ENCODE measurements at places on chromosomes 3 and 15.

GRCh38 chr15:39195961-39196486 is 384.9 kb upstream of the THBS1 start:
- no peak for DNase-seq

DNA sequence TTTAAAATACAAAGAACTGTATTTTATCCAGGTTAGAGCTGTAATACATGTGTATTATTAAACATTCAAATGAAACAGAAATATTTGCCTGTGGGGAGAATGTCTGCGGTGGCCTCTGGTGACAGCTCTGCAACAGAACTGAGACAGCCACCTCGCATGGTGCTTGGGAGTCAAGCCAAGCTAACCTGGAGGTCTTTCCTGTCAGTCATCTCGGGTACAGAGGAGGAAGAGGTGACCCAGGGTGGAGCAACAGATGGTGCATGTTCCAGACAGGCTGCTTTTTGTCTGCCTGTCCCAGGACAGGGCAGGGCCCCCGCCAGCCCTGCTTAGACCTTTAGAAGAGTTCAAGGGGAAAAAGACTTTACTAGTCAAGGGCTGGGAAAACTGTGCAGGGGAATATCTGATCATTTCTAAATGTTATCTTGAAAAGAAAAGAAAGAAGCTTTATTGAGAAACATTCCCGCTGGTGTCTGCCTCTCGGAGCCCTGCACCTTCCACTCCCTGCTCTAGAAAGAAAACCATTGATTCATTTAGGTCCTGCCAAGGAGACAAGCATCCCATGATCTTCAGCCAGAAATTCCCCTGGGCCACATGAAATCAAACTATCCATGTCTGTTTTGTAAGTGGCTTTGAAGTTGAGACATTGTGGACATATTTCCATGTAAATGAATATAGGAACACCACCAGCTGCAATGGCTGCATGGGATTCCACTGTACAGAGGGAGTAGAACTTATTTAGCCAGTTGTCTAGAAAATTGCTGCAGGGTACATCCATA is 5.5 kb upstream of the NR2E3 start:
- no peak for DNase-seq

GRCh38 chr3:45409369-45409768 is 21.0 kb downstream of the LARS2 start:
- no peak for DNase-seq

- no peak for DNase-seq
Measured at GRCh38 chr3:166634091-166634746, 745.9 kb downstream of the ZBBX start.

DNA sequence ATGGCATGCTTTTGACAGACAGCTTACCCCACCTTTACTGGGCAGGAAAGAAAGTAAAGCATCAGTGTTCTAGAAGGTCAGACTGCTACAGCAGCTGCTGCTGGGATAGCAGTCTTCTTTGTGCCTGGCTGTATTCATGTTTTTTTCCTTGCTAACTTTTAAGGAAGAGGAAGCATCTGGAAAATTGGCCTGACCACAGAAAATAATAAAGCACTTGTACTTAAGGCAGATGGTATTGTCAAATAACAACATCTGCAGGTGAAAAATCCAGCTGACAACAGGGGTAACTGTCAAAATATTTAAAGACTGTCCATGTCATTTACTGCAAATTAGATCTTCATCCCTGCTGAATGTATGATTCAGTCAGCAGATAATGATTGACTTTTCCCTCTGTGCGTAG is 229.0 kb downstream of the OXSM start:
- DNase-seq = no peak

GRCh38 chr15:60536314-60536713 is 57.4 kb upstream of the ICE2 start:
- no peak for DNase-seq

DNA sequence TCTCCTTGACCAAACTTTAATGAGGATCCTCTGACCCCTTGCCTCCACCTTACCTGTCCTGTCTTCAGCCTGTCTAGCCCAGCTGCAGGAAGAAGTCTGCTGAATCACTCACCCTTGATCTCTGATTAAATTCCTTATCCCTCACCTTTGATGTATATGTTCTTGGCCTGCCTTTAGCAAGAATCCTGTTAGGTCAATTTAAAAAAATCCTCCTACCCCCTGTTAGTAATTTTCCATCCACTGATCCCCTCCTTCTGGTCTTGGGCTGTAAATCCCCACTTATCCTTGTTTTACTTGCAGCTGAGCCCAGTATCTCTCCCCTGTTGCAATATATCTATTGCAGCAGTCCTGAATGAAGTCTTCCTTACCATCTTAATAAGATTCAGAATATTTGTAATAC is 39.0 kb downstream of the MYH15 start:
- no peak for DNase-seq

- DNase-seq = peak; percentile 43
Measured at GRCh38 chr3:196639483-196640296, at the start of gene NRROS. Gene NRROS (plus strand): TSS chr3:196639694. CDS start chr3:196654540, 14,846 bp downstream.

GRCh38 chr3:134485075-134485717 is 589 bp downstream of the ANAPC13 start:
- DNase-seq = no peak

DNA sequence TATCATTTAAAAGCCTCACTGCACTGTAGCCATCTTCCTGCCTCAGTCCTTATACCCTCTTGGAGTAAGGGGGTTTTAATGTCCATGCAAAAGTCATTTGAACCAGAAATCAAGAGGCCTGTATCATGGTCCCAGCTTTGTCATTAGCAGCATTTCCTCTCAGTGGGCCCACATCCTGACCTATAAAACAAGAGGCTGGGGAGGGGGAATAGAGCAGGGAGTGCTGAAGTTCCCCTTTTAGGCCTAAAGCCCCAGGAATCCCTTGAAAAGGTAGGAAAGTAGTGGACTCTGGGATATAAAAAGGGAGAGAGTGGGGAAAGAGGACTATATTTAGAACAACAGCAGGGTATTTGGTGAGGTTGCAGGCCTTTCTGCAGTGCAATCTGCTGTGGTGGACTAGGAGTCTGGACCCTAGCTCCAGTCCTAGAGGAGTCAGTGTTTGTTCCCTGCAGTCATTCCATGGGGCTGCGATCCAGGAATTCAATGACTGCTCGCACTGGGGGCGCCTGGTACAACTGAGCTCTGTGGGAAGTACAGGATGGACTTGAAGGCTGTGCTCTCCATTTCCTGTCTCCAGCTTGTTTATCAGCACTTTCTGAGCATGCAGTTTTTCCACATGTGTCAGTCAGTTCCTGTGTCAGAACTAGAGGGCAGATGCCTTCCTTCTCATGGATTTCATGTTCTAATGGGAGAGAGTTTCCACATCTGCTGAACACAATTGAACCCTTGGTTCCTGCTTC is 46.8 kb downstream of the PDHB start:
- DNase-seq = no peak

DNA sequence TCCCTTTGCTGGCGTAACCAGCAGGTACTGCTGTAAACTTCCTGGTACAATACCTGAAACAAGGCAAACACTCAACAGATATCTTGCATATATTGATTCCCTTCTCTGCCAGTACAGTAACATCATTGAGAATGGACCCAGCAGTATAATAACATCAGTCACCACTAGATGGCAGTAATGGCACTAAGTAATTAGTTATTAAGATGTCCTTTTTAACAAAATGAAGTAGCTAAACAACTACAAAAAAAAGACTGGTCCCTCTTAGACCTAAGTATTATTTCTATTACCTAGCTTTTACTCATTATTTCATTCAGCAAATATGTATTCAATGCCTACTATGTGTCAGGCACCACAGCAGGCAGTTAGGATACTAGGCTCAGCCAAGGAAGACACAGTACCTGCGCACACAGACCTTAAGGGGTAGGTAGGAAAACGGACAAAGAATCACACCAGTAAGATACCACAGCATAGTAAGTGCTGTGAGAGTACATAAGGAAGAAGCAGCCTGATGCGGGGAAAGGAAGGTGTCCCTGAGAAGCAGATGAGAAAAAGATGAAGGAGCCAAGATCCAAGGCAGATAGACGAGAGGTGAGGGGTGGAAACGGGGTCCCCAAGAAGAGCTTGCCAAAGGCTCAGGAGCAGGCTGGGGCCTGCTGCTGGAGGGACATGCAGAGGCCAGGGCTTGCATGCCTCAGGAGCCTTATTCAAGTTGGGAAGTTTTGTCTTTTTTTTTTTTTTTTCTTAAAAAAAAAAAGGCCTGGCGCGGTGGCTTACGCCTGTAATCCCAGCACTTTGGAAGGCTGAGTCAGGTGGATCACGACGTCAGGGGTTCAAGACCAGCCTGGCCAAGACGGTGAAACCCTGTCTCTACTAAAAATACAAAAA is 102.7 kb upstream of the CHD2 start:
- no peak for DNase-seq

GRCh38 chr3:193829781-193830180 is 236.8 kb downstream of the OPA1 start:
- DNase-seq = no peak

DNA sequence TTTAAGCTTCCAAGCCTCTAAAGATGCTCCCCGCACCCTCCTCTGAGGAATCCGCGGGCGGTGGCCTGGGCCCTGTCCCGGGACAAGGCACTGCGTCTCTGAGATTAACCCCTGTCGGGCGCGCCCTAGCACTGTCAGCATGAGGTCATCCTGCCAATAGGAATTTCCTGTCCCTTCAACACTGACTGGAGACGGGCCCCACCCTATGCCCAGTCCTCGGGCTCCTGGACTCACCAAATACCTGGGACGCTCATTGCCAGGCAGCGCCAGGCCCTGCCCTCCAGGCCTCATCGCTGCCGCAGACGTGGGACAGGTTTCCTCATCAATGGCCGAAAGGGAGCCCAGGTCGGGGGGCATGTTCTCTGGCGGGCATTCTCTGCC is 67.6 kb upstream of the SH3GL3 start:
- DNase-seq = no peak

DNA sequence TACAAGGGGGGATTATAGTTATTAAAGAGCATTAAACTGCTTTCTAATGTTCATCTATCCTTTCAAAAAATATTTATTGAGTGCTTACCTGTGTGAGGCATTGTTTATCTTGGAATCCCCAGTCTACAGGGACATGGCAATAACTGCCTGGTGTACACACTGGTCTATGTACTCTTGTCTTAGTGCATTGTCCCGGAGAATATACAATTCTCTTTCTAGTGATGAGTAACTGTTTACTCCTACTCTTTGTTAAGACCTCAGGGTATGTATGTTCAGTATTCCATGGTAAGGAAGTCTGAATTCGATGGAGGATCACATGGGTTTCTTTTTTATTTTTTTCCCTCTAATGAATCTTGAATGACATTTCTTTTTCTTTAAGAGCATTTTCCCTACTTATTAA is 772.4 kb upstream of the NR2F2 start:
- no peak for DNase-seq

GRCh38 chr15:26807517-26808427 is 34.9 kb upstream of the GABRB3 start:
- no peak for DNase-seq

- no peak for DNase-seq
Measured at GRCh38 chr3:177589911-177590381, 392.7 kb upstream of the TBL1XR1 start.

- DNase-seq = no peak
Measured at GRCh38 chr3:83093222-83093572, 1331.8 kb upstream of the GBE1 start.

GRCh38 chr3:161879470-161879869 is 382.9 kb downstream of the OTOL1 start:
- DNase-seq = no peak

- DNase-seq = no peak
Measured at GRCh38 chr3:11385326-11385725, 113.1 kb downstream of the ATG7 start.

DNA sequence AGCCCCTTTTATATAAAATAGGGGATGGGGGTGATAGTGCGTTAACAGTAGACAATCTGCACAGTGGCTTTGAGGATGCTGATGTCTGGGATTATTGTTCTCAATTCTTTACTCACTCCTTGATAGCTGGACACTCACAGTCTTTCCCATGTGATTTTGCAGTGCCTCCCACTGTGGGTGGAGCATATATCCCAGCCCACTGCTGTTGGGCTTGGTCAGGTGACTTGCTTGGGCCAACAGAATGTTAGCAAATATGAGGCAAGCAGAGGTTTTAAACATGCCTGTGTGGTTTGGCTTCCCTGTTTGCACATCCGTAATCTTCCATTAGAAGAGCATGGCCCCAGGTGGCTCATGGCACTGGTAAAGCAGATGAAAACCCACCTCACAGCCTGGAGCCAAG is 46.5 kb downstream of the CPA3 start:
- no peak for DNase-seq

DNA sequence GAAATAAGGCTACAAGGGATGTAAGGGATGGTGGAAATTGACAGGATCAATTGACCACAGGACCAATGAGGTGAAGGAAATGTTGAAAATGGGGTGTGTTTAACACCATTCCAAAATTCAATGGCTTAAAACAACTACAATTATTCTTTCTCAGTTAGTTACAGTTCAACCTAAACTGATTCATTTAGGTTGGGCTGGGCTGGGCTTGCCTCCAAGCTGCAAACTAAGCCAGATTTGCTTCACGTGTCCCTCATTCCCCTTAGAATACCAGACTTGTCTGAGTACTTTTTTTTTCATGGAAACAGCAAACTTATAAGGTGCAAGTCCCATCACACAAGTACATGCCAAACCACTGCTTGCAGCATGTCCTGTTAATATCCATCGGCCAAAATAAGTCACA is 280.1 kb downstream of the NEK10 start:
- no peak for DNase-seq

DNA sequence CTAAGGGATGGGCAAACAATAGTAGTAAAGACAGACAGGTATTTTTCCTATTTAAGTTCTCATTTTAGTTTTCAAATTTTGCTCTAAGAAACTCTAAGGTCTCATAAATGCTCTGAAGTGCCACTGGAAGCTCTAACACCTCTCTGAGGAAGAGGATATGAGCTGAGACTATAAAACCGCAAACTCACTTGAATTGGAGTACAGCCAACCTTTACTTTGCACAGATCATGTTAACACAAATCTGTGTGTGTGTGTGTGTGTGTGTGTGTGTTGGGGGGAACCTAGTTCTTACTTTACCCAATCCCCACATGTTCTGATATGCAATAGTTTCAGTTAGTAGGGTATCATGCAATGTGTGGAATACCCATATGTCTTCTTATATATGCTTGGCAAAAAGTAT is 446.8 kb downstream of the CHL1 start:
- DNase-seq = no peak

GRCh38 chr3:56796202-56796601 is 5.5 kb downstream of the ARHGEF3 start:
- DNase-seq = no peak

GRCh38 chr3:129672412-129672811 is 65.9 kb upstream of the PLXND1 start:
- DNase-seq = no peak

DNA sequence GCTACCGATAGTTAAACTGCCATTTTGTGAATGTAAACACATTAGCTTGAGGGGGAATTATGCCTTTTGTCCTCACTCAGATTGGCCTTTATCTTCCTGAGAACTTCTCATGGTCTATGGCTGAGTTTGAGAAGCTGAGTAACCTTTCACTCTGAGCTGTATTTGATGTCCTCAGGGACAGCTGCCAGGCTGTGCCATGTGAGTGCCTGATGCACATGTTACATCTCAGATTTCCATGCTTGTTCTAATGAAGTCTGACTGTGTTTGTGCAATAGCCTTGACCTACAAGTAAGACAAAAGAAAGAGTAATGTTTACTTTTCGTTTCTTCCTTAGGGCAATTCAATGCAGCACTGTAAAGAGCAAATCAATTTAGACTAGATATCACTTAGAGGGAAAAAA is 44.1 kb upstream of the ARL6 start:
- DNase-seq = no peak

Measured in activated naive CD4-positive, alpha-beta T cell (primary cell).